Dorsolateral prefrontal cortex (tissue), 122 donors: ENCODE measurements at places on chromosomes 12 and 14. TPM values are rescaled to one million over a fixed set of nuclear protein-coding genes. Genes with fewer than 3 reads are reported as not detected.

GRCh38 chr12:120118321-120119061 is 1.9 kb upstream of the RAB35 start:
- no peak for DNase-seq

DNA sequence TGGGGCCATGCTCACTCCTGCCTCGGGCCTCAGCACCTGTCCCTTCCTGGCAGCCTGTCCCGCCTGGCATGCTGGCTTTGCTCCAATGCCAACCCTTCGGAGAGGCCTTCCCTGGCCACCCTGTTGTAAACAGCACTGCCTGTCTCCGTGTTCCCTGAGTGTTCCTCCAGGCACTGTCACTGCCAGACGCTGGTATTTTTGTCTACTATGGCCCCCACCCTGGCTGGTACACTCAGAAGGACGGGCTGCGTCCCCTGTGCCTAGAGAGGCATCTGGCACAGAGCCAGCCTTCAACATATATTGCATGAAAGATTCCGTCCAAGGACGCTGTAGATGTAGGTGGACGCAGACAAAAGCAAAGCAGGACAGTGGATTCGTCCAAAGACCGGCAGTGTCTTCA is 2.7 kb upstream of the ASPG start:
- no peak for DNase-seq

- no peak for DNase-seq
Observed at GRCh38 chr14:103899833-103900232, 28.4 kb upstream of the TDRD9 start.

DNA sequence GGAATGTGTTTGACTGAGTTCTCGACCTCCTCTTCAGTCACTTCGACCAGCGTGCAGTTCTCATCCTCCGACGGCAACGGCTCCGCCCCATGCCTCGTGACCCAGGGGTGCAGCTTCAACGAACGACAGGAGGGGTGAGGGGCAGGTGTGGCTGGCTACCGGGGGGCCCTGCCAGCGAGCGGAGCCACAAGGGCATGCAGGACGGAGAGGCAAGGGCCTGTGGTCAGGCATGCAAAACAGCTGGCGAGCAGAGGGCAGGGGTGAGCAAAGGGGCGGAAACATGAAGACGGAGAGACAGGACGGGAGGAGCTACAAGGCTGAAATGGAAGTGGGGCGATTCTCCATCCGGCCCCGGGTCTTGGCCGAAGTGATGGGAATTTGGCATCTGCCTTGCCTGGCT is 38.7 kb downstream of the P2RX4 start:
- no peak for DNase-seq

DNA sequence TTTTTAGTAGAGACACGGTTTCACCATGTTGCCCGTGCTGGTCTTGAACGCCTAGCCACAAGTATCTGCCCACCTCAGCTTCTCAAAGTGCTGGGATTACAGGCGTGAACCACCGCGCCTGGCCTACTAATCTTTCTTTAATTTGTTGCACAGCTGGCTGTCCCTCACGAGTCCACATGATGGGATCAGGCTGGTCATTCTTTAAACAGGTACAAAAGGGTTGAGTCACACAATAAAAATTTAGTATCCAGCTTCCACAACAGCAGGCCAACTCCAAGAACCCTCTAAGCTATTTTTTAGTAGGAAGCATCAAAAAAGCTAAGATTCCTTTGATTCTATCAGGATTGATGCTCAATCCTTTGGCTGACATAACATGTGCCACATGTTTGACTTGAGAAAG is 17.8 kb downstream of the SINHCAF start:
- DNase-seq = no peak

GRCh38 chr12:3101309-3102024 is 24.3 kb downstream of the TSPAN9 start:
- DNase-seq = no peak

- no peak for DNase-seq
Observed at GRCh38 chr12:19988459-19988873, 379.9 kb upstream of the PDE3A start.

- no peak for DNase-seq
Observed at GRCh38 chr14:40656311-40656710, 950.4 kb upstream of the LRFN5 start.

DNA sequence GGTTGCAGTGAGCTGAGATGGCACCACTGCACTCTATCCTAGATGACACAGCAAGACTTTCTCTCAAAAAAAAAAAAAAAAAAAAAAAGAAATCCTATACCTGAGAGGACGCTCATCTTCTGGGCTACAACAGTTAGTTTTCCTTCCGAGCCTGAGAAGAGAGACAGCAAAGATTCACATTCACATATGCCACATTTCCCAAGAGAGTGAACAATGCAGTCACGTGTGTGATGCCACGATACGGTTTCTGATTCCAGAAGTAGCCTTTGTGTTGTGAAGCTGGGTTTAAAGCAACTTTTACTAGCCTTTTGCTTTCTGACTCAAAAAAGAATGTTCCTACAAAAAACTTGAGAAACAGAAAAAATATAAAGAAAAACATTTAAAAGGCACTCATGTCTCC is 19.5 kb downstream of the GCN1 start:
- no peak for DNase-seq

GRCh38 chr12:65090461-65090860 is 30.6 kb downstream of the WIF1 start:
- DNase-seq = no peak

DNA sequence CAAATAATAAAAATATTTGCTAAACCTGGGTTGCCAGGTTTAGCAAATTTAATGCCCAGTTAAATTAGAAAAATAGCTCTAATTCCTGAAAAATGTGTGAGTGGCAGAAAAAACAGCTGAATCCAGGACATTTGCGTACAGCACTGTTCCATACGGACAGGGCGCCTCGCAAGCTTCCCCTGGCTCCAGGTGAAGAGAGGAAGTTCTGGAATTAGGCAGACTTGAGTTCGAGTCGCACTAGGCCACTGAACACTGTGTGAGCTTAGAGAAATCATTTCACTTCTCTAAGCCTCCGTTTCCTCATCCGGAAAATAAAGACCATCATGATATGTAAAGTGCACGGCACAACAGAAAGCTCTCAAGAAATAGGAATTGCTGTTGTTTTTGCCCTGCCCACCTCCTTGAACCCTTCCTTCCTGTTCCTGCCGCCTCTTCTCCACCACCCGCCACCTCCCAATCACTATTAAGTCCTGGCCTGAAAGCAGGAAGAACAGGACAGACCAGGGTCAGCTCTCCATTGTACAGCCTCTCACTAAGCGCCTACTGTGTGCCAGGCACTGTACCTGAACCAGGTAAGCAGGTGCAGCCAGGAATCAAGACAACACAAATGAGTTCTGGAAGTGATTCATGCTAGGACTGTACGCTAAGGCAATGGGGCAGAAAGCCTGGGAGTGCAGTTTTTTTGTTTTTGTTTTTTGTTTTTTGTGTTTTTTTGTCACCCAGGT is 763 bp upstream of the PHETA1 start:
- DNase-seq = no peak

GRCh38 chr12:107491856-107492255 is 193.7 kb upstream of the PWP1 start:
- DNase-seq = no peak

- peak; percentile 33 for DNase-seq
Observed at GRCh38 chr12:108806346-108806745, 51.0 kb downstream of the SSH1 start.

- no peak for DNase-seq
Observed at GRCh38 chr12:25938581-25938980, 19.9 kb upstream of the RASSF8 start.

GRCh38 chr12:101901777-101902176 is 24.4 kb downstream of the DRAM1 start:
- no peak for DNase-seq

CPM gene
- 43.1 TPM for total RNA-seq

CEBPE gene
- total RNA-seq = not detected

FGF6 gene
- not detected for total RNA-seq

LTBP2 gene
- 1.5 TPM for total RNA-seq

TEX22 gene
- 2.2 TPM for total RNA-seq

ACOT6 gene
- total RNA-seq = 0.53 TPM
